Stimulated activated CD4-positive, alpha-beta T cell treated with anti-CD3 and anti-CD28 coated beads, Interleukin-4, amount 100 ng/mL, for 4 hours (primary cell): ENCODE measurements at places on chromosomes 7 and 10.

DNA sequence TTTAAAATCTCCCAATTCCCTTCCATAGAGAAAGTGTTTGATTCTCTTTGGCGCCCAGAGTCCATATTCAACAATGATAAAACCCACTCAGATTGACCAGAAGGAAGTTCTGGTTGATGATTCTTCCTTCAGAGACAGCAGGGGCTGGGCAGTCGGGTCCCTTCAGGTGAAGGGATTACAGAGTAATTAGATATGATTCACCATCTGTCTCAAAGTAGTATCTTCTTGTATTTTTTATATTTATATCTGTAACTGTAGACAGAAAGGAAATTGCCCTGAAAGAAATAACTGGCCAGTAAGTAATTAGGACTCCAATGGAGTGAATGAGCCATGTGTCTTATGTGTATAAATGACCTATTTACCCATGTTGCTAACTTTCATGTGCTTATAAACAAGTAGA, 156.0 kb downstream of the PLCE1 start:
- DNase-seq: no peak

GRCh38 chr10:118900617-118901016, 128.9 kb upstream of the NANOS1 start:
- no peak for DNase-seq

DNA sequence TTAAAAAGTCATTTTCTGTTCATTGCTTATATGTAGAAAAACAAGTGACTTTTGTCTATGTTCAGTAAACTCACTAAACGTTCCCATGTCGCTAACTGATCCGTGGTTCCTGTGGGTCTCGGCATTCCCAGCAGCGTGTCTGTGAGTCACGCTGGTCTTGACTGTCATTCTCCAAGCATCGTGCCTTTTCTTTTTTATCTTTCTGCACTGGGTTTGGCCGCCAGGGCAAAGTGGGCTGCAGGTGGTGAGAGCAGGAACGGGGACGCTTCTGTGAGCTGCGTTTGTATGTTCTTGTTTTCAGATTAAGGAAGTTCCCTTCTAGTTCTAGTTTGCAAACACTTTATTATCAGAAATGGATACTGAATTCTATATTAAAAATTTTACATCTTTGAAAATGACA, 6.8 kb upstream of the SCART1 start:
- no peak for DNase-seq

DNA sequence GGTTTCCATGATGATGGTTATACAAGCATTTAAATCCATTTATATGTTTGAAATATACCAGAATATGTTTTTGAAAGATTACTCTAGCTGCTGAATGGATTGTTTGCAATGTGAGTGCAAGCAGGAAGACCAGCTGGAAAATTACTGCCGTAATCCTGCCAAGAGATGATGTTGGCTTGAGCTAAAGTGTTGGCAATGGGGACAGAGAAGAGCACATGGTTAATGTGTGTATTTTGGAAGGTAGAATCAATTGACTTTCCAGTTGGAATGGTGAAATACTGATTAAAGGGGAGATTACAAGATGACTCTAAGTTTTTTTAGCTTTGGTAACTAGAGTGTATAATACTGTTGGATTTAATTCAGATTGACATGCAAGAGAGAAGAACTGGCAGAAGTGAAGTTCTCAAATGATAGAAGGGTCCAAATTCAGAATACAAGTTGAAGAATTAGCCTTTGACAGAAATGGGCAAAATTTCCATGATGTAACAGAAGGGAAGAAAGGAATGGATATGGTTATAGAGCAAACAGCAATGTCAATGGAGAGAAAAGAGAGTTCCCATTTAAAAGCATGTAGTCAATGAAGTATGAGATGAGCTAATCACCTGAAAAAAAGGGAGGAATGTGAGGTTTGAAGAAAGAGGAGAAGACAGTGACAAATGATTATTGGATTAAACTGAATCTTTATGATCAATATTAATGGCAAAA, 422.0 kb downstream of the CDC14C start:
- no peak for DNase-seq

DNA sequence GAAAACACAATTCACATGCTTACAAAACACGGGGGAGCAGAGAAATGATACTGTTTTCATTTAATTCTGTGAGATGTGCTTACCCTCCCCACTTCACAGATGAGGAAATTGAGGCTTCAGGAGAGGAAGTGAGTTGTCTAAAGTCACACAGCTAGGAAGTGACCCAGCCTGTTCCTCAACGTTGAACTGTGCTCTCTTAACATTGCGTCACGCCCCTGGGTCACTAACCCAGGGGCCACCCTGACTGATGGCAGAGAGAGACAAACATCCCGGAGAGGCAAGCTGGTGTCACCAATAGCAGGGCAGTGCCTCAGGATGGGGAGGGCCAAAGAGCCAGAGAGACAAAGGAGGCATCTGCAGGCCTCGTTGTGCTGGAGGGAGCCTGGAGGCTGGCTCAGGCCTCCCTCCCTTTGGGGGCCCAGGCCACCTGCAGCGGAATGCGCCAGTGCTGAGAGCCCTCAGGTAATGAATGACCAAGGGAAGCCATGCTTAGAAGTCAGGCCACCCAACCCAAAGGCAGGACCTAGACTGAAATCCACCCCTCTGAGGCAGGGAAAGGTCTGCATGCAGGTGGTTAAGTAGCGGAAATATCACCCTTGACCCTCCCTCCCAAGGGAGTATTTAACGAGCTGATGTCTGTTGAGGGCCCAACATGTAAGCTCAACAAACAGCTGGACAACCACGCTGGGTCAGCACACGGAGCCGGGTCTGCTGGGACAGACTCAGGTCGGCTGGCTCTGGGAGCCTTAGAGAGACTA, 81.3 kb downstream of the C10orf105 start:
- no peak for DNase-seq

DNA sequence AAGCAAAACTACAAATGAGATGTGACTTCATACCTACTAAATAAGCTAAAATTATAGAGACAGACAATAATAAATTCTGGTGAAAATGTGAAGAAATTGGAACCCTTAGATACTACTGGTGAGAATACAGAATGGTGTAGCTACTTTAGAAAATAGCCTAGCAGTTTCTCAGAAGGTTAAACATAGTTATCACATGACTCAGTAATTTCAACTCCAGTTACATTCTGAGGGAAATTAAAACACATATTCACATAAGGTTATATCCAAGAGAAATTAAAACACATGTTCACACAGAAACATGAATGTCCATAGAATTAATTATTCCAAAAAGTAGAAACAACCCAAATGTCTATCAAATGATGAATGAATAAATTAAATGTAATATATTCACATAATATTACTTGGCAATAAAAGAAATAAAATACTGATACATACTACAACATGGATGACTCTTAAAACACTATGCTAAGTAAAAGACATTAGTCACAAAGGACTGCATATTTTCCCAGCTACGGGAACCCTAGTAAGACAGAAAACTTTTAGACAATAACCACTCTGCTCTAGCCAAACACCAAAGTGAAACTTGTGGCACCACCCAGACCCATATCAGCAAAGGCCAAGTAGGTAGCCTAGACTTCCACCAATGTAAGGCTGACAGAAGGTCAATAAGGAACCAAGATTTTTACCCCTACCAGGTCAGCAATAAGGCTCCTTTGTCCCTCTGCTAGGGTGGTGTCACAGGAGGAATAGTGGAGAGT, 25.1 kb downstream of the SLC25A40 start:
- DNase-seq: no peak

DNA sequence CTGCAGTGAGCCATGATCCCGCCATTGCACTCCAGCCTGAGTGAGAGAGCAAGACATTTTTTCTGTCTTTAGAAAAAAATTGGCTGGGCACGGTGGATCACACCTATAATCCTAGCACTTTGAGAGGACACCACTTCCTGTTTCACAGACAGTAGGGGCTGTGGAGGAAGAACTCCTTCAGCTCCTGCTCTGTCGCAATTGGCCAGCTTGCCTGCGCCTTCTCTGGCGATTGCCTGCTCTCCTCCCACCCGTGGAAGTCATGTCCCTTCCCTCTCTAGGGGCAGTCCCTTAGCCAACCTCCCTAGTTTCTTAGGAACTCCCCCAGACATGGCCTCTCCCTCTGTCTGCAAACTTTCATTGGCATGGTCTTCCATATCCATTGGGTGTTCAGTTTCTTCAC, 8.7 kb downstream of the PDSS1 start:
- DNase-seq: no peak

- DNase-seq: no peak
Measured at GRCh38 chr10:78716043-78716660, 352.6 kb upstream of the ZMIZ1 start.

GRCh38 chr10:62661143-62661542, 143.4 kb upstream of the ADO start:
- no peak for DNase-seq

- DNase-seq: no peak
Measured at GRCh38 chr7:146276888-146277287, 160.3 kb downstream of the CNTNAP2 start.

DNA sequence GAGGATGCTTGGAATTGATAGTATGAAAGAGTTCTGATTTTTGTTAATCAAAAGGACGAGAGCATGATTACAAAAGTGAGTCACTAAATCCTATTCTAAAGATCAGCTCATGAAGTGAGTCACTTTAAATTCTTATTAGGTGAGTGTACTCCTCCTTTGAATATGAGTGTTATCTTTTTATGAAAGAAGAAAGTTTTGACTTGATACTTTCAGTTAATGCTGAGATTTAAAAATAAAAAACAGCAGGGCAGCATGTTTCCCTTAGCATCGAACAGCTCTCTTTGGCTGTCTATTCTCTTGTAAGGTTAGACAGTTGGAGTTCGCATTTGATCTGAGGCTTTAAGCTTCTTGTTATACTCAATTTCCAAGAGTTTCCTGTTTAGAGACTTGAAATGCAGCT, 222.0 kb downstream of the TWIST1 start:
- DNase-seq: no peak

GRCh38 chr10:77649333-77650331, 12.0 kb upstream of the KCNMA1 start:
- no peak for DNase-seq

DNA sequence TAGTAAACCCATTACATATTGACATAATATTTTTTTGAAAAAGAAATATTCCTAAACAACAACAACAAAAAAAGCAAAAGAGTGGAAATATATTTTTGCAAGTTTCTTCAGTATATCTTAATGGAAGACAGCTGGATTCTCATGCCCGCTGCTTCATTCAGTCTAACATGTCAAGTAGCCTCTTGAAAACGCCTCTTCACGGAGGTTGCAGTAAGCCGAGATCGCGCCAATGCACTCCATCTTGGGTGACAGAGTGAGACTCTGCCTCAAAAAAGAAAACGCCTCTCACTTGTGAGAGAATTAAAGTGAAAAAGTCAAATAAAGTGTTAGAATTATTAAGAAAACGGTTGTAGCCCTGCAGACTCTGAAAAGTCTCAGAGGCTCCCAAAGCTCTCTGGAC, 1.3 kb downstream of the CUTC start:
- no peak for DNase-seq

- peak; percentile 37 for DNase-seq
Measured at GRCh38 chr7:149459540-149460452, 1.1 kb downstream of the ZNF777 start.

- no peak for DNase-seq
Measured at GRCh38 chr10:132006966-132007365, 25.2 kb upstream of the BNIP3 start.

GRCh38 chr7:139692723-139693122, 85.1 kb downstream of the HIPK2 start:
- DNase-seq: no peak

GRCh38 chr10:59655309-59655708, 54.3 kb downstream of the SLC16A9 start:
- DNase-seq: no peak

- DNase-seq: no peak
Measured at GRCh38 chr10:121495719-121496118, 102.5 kb downstream of the FGFR2 start.

DNA sequence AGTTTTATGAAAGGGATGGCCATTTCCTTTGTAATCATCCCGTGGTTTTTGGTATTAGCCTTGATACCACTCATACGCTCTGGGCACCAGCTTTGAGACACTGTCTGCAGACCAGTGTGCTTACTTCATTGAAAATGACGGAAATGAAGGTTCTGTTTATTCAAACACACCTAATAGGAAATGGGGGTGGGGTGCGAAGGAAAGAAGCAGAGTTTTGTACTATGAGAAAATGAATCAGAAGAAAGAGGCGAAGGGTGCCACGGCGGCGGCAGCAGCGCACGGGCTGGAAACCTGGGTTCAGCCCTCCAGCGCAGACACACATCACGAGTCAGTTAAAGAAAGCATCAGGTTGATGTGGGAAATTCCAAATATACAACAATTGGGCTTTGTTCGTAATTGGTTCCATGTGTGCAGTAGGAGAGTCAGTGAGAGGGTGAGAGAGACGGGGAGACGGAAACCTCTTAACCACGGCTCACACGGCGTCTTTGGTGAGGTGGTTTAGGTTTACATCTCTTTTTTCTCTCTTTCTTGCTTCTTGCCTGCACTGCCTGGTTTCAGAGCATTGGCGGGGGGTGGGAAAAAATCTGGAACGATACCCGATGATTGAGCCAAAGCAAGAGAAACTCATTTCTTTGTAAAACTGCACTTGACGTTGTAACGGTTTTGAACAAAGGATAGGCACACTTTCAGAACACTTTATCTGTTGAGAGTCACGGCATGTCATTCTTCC, 321.2 kb downstream of the FRMD4A start:
- DNase-seq: peak; percentile 86

DNA sequence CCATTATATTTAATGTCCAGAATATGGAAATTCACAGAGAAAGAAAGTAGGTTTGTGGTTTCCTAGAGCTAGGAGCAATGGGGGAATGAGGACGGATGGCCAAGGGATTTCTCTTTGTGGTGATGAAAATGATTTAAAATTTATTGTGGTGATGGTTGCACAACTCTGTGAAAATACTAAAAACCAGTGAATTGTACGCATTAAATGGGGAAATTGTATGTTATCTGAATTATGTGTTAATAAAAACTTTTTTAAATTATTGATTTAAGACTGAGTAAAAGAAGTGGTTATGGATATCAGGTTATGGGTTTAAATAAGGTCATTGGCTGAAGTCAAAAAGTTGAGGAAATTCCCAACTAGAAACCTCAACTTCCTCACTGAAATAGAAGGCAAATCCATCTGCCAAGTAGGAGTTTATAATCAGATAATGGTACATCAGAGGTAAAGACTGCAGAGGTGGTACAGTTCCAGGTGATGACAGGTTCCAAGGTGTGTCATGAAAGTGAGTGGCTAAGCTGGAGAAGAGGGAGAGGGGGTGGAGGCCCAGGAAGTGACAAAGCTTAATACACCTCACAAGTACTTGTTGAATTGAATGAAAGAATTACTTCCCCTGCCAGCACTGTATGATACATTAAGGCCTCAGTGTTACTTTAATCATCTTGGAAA, 68.9 kb upstream of the CCDC71L start:
- peak; percentile 50 for DNase-seq

GRCh38 chr10:9786576-9786975, 1231.1 kb upstream of the CELF2 start:
- no peak for DNase-seq

GRCh38 chr7:118330388-118330787, 105.9 kb downstream of the ANKRD7 start:
- DNase-seq: no peak

DNA sequence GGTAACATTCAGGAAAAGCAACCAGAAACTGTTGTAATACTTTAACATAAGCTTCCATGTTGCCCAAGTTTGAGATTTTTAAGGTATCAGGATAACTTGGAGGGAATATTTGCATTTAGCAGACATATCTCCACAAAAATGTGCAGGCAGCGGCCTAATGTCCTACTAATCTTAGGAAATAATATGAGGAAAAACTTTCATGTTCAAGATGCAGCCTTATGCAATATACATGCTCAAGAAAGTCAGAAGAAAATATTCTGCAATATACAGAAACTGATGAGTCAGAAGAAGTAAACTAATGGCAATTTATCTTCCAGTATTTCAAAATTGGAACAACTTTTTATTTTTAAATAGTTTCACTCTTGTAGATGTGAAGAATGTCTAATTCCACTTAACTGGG, 463.2 kb upstream of the C7orf33 start:
- no peak for DNase-seq

GRCh38 chr7:75814407-75814947, 871 bp upstream of the CCL24 start:
- DNase-seq: no peak
